ENCODE measurements at places on chromosomes 4 and X.

GRCh38 chrX:105744946-105745345, 77.4 kb upstream of the NRK start:
- no peak for DNase-seq

DNA sequence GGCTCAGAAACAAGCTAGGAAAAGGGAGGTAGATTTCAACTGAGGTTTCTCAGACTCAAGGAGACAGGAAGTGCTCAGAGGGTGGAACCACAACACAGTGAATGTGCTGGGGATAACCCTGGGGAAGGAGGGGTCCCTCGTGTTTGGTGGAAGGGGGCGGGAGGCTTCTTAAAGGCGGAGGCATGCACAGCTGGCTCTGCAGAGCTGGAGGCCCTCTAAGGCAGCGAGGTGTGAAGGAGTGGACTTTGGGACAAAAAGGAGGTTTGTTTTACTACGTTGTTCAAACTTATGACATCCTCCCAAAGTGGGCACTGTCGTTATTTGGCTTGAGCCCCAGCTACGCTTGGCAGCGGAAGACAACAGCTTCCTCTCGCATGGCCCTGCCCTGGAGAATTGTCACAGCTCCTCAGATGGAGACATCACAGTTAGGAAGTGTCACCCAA, 21.7 kb upstream of the MTM1 start:
- no peak for DNase-seq

GRCh38 chr4:15577508-15577907, 77.6 kb downstream of the FBXL5 start:
- DNase-seq: no peak

GRCh38 chr4:172947594-172947993, 221.0 kb upstream of the GALNT7 start:
- no peak for DNase-seq

GRCh38 chr4:117637347-117637746, 396.9 kb upstream of the NDST3 start:
- DNase-seq: no peak

GRCh38 chr4:114226179-114226578, 246.7 kb upstream of the ARSJ start:
- DNase-seq: no peak

DNA sequence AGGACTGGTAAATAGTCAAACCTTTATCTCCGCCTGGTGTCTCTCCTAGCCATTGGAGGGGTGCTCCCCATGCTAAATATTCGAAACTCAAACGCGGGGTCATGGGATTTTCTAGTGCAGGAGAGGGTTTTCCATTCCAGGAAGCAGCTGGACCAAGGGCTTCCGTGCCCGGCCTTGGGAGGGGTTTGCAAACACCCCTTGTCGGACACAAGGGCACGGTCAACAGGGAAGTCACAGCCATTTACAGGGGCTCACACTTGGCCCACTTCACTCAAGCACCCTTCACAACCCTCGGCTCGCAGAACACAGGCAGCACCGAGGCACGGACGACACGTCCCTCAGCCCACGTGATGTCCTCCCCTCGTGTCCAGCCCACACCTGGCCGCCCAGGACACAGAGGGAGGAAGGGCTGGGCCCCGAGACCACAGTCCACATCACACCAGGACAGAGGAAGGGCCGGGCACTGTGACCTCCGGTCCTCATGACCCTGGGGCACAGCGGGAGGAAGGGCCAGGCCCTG, 10.3 kb upstream of the PLCXD1 start:
- no peak for DNase-seq

DNA sequence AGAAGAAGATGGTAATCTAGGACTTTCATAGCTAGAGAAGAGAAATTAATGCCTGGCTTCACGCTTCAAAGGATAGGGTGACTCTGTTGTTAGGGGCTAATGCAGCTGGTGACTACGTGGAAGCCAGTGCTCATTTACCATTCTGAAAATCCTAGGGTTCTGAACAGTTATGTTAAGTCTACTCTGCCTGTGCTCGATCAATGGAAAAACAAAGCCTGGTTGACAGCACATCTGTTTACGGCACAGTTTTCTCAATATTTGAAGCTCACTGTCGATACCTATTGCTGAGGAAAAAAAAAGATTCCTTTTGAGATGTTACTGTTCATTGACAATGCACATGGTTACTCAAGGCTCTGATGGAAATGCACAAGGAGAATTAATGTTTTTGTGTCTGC, 182.6 kb upstream of the NUDT6 start:
- no peak for DNase-seq

GRCh38 chrX:100654261-100654660, 10.3 kb downstream of the SRPX2 start:
- DNase-seq: peak; percentile 48

GRCh38 chrX:79557212-79557611, 190.1 kb upstream of the ITM2A start:
- DNase-seq: no peak

GRCh38 chr4:42608551-42608950, 48.4 kb downstream of the ATP8A1 start:
- no peak for DNase-seq

- DNase-seq: no peak
Measured at GRCh38 chrX:30948051-30948450, 59.0 kb upstream of the TAB3 start.

GRCh38 chrX:76893930-76894329, 466.4 kb downstream of the MAGEE1 start:
- DNase-seq: no peak

GRCh38 chrX:38612281-38612680, 50.9 kb downstream of the TSPAN7 start:
- no peak for DNase-seq

- no peak for DNase-seq
Measured at GRCh38 chr4:1792832-1793495, at the start of gene FGFR3. Gene FGFR3 (plus strand): TSS chr4:1793293. CDS start chr4:1793935, 642 bp downstream.

- DNase-seq: no peak
Measured at GRCh38 chr4:107733431-107733925, 13.4 kb upstream of the PAPSS1 start.

DNA sequence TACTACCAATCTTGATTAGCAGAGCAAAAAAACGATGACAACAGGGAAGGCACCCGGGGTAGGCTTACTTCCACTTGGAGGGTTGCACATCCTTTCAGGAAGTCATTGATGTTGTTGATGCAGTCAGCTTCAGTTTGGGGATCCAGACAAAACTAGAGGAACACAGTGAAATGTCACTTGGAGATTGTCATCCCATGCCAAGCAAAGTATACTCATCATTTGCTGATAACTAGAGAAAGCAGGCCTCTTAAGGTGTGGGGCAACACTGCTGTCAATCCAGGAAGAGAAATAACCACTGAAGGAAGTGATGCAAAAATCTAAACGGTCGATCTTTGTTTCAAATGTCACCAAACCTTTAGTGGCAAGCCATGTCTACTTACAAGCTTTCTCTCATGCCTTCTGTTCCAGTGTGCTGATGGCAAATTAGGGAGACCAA, 1.4 kb downstream of the ARHGEF6 start:
- DNase-seq: no peak

DNA sequence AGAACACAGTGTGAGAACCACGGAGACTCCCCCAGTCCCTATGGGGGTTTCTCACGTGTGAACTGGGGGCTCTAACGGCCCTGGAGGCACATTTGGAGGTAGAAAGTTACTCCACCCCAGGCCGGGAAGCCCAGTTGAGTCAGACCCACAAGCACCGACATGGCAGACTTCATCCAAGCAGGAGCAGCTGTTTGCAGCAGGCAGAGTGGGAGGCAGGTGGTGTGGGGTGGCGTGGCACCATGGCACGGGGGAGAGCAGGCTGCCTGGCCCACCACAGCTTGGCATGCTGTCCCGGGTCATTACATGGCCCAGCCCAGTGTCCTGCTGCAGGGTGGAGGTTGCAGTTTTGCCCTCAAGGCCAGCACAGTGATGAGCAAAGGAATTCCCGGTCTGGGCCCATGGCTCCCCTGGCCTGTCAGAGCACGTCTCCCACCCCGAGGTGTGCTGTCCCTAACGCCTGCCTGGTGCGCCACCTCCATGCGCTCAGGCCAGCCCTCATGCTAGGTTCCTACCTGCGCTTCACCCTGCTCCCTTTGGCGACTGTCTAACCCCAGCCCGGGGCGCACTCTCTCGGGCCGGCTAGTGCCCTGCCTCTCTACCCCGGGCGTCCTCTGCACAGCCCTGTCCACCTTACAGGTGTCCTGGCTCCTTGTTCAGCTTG, 90.6 kb upstream of the AFAP1 start:
- DNase-seq: no peak

GRCh38 chrX:103253608-103254007, 1.3 kb downstream of the TCEAL8 start:
- DNase-seq: no peak

DNA sequence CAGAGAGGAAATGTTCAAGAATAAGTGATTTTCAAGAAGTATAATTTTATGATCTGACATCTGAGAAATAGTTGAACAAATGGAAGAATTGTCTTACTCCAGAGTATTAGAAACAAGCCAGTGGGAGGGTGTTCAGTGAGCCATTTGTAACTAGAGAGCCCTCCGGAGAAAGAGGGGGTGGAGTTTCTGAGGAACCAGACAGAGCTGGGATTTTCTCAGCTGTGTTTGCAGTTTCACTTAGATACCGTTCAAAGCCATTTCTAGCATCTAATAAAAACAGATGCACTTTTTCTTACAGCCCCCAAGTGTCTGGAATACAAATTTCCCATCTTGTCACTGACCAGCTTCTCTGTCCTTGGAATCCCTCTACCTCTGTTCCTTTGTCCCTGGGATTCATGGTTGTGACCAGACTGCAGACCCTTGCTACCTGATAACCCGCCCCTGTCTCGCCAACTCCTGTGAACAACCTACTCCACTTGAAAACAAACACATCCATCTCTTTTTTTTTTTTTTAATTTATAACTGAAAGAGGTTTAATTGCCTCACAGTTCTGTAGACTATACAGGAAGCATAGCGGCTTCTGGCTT, 132.8 kb upstream of the KLF3 start:
- no peak for DNase-seq

DNA sequence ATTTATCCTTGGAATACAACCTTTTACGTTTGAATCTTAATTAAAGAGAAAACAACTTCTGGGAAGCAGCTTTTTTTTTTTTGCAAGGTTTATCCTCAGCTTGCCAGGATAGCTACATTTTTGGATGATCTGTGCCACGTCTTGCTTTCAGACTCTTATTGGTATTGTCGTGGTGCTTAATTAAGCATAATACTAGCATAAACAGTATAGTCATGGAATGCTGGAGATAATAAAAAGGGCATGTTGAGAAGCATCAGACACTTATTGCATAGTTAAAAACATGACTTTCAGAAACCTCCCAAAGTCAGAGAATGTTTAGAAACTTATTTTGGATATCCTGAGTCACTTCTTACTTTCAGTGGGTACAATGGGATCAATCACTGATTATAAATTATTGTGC, 77.0 kb downstream of the PALLD start:
- no peak for DNase-seq

DNA sequence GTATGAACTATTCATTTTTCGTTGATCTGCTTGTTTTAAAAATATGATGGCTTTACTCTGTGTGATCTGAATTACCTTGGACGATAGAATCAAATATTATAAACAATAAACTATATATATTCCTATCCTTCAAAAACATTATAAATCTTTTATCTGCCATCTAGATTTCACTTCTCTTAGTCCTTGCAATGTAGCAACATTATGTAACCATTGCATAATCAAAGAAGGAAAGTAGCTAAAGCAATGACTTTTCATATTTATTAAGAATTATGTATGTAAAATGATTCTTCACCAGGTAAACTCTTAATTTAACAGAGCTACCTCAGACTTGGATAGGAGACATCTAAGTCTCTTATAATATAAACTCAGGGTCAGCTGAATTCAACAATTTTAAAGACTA, 210.5 kb downstream of the ADAMTS3 start:
- DNase-seq: no peak

GRCh38 chr4:158208963-158209640, 1.2 kb upstream of the TMEM144 start:
- no peak for DNase-seq

DNA sequence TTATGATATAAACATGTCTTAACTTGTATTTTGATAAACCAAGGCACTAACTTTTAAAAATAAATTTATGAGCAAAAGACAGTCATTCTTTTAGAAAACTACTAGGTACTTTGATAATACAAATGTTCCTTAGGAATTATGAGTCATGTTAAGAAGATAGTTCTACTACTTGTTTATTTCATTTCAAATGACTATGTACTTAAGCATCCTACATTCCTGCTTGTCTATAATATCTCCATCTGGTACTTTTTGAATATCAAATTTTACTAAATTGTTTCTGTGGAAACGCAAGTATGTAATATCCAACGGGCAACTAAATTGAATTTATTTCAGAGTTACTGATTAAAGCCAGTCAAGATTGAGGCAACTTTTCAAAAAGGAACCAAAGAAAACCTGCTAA, 61.8 kb downstream of the CAMK2D start:
- DNase-seq: no peak

DNA sequence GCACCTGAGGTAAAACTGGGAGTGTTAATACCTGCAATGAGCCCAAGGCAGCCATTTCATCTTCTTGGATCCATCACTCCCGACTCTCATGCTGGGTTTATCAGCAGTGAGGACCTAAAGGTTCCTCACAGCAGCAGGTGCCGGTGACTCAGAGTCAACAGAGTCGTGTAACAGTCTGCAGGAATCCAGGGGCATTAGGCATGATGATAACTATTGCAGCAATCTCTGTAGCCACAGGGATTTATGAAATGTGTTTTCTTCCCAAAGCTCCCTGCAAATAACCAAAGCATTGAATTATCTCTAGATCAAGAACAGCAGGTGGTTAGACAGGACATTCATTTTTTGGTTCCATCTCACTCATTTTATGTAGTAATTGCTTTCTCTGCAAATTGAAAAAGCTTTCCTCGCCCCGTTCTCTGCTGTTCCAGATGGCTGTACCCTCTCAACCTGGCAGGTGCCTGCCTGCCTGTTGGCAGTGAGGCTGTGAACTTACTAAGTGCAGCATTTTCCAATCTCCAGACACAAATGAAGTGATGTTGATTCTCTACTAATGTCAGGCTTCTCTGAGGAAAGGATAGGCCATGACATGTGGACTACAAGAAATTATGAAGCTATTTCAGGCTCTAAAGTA, 48.1 kb upstream of the TSPAN7 start:
- DNase-seq: peak; percentile 85

- DNase-seq: no peak
Measured at GRCh38 chr4:2393353-2394270, 24.8 kb downstream of the ZFYVE28 start.

GRCh38 chrX:16212436-16212835, 45.2 kb downstream of the MAGEB17 start:
- DNase-seq: no peak

DNA sequence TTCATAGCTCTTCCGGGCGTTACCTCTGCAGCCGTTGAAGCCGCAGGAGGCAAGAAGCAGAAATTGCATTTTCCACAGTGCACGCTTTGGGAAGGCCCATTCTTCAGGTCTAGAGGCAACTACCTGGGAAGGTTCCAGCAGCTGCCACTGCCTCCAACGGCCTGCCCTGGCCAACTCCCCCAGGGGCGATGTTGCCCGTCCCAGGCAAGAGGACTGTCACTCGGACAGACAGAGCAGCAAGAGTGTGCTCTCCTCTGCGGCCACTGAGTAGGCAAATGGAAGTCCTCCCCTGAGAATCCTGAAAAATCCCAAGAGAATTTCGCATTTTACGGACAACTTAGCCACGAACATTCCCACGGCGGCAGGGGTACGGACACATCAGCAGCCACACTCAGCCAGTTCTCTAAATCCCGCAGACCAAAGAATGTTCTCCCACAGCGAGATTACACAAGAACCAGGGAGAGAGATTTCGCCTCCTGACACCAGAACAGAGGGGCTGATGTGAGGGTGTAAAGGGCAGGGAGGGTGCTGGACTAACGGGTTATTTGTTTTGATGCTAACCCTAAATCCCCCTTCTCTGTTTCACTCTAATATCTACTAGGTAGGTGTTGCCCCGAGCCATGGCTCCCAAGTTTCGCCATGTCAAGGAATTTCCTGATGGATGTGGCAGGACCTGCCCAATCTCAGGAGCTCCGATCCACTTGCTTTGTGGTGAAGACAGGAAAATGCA, 63.8 kb downstream of the SEPSECS start:
- DNase-seq: no peak

Measured in NCI-H1694 treated with DMSO at 0.1 percent for 48 hours (cell line).